ENCODE measurements at places on chromosomes 5 and 9.
A peak's percentile ranks its signal among the peaks of the same experiment; 100 is the strongest.

DNA sequence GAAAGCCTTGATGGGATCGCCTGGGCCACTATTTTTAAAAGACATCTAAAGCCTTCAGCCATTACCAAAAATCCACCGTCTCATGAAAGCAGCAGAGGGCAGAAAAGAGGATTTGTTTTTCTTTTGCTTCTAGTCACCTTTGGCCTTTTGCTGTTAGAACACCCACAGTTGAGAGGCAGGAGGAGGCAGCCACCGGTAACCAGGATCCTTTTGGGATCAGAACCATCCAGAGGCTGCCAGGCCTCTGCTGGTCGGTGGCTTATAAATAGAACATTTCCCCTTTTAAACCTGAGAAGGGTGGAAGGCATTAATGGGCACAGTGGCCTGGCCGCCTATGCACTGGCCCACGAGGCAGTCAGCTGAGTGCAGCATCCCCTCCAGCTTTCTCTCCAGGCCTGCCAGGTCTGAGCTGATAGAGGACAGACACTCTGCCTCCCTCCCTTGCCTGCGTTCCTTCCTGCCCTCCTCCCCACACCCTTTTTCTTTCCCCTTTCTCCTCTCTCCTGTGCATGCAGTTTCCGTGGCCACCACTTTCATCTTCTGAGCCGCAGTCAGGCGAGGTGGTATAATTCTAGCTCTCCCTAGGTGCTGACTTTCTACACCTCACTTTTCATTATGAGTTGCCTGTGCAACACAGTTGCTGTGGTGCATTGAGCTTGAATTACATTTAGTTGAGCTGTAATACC is 253.4 kb downstream of the ARHGAP26 start:
- peak; percentile 65 for DNase-seq

- peak; percentile 55 for DNase-seq
Observed at GRCh38 chr5:145825751-145826180, 9.4 kb downstream of the PRELID2 start.

- DNase-seq: peak; percentile 2
Observed at GRCh38 chr5:23506329-23507236, 826 bp upstream of the PRDM9 start.

- no peak for DNase-seq
Observed at GRCh38 chr5:169424670-169425378, 123.9 kb upstream of the SLIT3 start.

GRCh38 chr5:181181650-181182565 is 23.1 kb downstream of the TRIM7 start:
- DNase-seq: peak; percentile 72

GRCh38 chr9:18429070-18429469 is 44.9 kb upstream of the ADAMTSL1 start:
- no peak for DNase-seq

DNA sequence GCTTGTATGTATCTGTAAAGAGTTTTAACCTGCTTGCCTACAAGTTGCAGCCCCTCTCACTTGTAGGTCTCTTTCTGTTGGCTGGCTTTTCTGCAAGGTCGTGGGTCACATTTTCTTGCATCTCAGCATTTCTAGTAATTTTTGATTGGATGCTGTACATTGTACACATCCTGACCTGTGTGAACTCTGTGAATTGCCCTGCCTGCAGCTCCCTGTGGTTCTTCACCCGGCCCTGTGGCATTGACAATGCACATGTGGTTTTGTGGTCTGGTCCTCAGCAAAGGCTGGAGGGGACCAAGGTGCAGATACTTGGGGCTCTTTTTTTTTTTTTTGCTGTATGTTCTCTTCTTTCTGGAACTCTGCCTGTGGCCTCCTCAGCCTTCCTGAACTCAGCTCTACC is 53.6 kb downstream of the WNK2 start:
- DNase-seq: peak; percentile 94

- no peak for DNase-seq
Observed at GRCh38 chr9:77915744-77916143, 115.9 kb downstream of the GNAQ start.

GRCh38 chr5:176995896-176996767 is 10.4 kb downstream of the UIMC1 start:
- DNase-seq: peak; percentile 45

- peak; percentile 11 for DNase-seq
Observed at GRCh38 chr5:138275379-138275782, 960 bp upstream of the GFRA3 start.

DNA sequence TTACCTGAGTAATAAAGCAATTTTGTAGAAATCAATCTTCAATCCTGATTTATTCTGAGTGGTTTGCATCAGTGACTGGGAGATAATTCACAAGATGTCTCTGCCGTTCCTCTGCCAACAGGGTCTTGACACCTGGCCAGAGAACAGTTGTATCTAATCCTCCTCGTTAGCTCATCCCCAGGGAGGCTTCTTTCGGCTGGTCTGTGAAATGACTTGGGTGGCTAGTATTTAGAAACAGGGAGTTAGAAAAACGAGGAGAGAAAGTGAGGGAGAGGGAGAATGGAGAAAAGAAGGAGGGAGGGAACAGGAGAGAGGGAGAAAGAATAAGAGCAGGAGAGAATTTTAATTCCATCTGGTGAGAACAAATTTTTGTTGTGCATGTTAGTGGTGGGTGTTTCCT is 600.2 kb upstream of the TLE4 start:
- DNase-seq: no peak

DNA sequence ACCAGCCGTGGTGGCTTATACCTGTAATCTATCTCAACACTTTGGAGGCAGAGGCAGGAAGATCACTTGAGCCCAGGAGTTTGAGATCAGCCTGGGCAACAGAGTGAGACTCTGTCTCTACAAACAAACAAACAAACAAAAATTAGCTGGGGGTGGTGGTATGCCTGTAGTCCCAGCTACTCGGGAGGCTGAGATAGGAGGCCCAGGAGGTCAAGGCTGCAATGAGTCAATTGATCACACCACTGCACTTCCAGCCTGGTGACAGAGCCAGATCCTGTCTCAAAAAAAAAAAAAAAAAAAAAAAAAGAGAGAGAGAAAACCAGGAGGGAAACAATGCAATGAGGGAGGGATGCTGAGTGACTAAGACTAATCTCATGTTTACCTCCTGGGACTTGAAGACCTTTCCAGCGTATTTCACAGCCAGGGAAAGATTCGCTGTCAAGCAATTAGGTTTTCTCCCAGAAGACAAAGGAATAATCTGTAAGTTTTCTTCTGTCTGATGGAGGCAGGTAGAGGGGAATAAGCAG is 51.1 kb upstream of the MIER3 start:
- no peak for DNase-seq

DNA sequence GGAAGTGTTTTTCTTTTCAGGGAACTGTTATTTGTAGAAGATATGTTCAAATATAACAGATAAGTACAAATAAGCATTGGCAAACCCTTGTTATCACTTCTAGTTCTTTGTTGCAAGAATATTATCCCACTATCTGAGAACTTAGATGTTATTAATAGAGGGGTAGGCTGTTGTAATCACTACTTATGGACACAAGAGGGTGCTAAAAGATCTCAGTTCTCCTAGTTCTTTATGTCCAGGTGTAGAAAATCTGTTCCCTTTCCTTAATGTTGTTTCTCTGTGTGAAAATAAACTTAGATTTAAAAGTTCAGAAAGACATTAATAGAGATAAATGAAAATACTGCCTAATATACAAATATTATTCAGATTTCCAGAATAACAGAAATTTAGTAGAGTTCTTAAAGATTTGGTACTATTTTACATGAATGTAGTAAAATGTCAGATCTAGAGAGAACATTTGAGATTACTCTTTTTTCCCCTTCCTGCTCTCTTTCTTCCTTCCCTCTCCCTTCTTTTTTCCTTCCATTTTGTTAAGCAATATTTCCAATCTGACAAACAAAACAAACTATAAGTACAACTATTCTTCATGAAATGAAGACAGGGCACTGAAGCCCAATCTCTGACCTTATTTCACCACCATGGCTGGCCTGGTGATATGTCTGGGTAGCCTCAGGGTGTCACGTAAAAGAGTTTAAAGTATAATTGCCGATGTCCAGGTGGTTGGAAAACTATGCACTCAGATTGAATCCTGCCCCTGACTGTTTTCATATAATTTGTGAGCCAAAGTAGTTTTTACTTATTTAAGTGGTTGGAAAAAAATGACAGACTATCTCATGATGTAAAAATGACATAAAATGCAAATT is 43.6 kb upstream of the C5orf46 start:
- peak; percentile 41 for DNase-seq

- DNase-seq: no peak
Observed at GRCh38 chr5:100584069-100584468, 48.9 kb downstream of the FAM174A start.

- peak; percentile 63 for DNase-seq
Observed at GRCh38 chr9:98118640-98119601, at the start of gene TRIM14. TRIM14 (minus strand) TSS chr9:98119222; CDS start chr9:98119188, 34 bp downstream.

DNA sequence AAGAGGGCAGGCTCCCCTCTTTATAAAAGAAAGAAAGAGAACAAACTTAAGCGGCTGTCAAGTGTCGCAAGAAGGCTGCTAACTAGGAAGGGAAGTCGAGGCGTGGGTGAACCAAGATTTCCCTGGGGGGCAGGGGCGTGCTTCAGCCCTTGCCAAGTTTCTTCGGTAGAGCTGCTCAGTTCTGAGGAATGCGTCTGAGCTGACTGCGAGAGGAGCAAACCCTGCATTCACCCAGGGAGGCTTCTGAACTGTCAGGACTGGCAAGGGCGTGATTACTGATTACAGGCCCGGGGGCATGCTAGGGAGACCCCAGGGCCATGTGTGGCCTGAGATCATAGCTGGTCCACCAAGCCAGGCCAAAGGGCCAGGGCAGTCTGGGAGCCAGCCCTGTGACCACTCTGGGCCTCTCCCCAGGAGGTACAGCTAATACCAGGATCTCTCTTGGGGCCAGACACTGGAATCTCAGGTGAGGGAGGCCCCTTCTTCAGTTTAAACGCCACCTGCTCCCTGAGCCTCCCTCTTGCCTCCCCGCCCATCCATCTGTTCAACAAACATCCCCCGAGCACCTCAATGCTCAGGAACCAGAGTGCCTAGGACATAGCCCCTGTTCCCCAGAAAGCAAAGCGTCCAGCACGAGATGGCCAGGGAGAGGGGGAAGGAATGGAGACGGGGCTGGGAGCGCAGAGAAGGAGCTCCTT is 30.9 kb downstream of the SARDH start:
- DNase-seq: no peak

DNA sequence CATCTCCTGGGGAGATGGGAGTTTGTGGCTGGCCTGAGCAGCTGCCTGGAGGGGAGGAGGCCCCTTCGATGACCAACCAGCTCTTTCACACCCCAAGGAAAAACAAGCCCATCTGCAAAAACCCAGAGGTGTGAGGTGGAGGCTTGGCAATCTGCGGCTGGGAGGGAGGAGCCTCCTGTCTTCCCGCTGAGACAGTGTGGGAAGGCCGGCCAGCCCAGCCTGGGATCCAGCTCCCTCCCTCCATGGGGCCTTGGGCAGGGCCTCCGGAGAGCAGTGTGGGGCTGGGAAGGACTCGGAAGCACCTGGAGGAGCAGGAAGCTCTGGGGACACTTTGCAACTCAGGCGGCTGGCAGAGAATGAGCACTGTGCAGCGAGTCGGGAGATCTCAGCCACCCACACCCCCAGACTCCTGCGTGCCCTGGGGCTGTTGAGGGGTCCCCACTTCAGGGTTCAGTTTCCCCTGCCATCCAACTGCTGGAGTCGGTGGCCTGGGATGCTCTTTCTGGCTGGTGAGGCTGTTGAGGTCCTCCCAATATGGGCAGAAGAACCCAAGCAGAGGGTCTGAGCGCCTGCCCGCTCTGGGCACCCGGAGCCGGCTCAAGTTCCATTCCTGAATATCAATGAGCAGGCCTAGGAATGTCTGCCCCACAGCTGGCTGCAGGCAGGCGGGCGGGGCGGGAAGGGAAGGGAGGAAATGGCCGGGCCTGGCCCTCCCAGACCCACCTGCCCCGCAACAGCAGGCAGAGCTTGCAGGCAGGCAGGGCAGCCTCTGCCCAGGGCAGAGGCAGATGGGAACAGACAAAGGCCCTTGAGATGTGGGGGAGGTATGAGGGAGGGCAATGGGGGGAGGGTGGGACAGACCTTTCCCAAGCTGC is 101.1 kb downstream of the FGF18 start:
- no peak for DNase-seq

GRCh38 chr5:127933348-127933747 is 150.2 kb upstream of the SLC12A2 start:
- no peak for DNase-seq

DNA sequence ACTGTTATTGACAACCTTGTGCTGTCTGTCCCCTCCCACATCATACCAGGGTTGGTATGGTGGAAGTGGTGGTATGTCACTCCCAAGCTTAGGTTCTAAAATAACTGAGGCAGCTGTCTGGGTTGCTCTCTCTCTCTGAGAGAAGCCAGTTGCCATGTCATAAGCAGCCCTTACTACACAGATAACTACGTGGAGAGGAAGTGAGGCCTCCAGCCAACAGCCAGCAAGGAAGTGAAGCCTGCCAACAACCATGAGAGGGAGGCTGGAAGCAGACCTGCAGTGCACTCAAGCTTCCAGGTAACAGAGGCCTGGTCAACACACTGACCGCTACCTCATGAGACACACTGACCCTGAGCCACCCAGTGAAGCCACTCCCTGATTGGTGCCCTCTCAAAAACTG is 18.6 kb downstream of the CTNNAL1 start:
- peak; percentile 10 for DNase-seq

GRCh38 chr9:131671133-131671520 is 68.7 kb downstream of the RAPGEF1 start:
- DNase-seq: peak; percentile 18

DNA sequence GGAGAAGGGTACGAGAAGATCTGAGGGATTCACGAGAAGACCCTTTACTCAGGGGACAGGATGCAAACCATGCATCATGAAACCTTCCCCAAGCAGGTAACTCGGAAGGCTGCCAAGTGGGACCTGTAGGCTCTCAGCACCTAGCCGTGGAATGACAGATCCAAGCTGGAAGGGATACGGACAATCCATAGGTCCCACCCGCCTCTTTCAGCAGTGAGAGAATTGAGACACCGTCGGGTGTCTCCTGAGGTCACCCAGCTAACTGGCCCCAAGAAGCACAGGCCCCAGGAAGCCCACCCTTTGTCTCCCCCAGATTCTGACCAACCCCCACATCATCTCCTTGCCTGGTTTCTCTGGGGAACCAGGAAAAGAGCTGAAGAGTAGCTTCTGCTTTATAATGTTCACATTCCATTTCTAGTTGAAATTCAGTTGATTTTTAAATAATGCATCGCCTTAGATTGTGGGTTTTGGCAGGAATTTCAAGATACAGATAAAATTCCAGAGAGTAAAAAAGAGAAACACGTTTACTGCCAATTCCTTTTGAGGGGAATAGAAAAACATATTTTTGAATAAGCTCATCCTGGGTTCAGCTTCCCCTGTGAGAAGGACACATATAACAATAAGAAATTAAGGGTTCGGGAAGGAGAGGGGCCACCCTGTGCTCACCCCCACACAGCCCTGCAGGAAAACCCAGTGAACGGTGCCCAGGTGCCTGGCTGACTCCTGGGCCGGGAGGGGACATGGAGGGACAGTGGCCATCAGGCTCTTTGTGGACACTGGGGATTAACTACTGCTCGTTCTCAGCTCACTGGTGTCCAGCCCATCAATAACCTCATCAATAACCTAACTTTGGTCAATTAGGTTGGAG is 51.1 kb downstream of the NSUN2 start:
- DNase-seq: no peak

GRCh38 chr9:120236596-120236995 is 343.4 kb downstream of the CDK5RAP2 start:
- DNase-seq: no peak

Data from RPMI8226 (cell line).